GM12891 (cell line): ENCODE measurements at places on chromosomes 11 and 22.

- DNase-seq = no peak
Observed at GRCh38 chr22:49638788-49639187, 188.9 kb downstream of the BRD1 start.

GRCh38 chr22:44947049-44947448, 62.8 kb downstream of the PHF21B start:
- DNase-seq = no peak

- DNase-seq = no peak
Observed at GRCh38 chr11:111388842-111389241, 9.8 kb upstream of the POU2AF1 start.

- DNase-seq = no peak
Observed at GRCh38 chr11:42591841-42592240, 720.0 kb upstream of the API5 start.

DNA sequence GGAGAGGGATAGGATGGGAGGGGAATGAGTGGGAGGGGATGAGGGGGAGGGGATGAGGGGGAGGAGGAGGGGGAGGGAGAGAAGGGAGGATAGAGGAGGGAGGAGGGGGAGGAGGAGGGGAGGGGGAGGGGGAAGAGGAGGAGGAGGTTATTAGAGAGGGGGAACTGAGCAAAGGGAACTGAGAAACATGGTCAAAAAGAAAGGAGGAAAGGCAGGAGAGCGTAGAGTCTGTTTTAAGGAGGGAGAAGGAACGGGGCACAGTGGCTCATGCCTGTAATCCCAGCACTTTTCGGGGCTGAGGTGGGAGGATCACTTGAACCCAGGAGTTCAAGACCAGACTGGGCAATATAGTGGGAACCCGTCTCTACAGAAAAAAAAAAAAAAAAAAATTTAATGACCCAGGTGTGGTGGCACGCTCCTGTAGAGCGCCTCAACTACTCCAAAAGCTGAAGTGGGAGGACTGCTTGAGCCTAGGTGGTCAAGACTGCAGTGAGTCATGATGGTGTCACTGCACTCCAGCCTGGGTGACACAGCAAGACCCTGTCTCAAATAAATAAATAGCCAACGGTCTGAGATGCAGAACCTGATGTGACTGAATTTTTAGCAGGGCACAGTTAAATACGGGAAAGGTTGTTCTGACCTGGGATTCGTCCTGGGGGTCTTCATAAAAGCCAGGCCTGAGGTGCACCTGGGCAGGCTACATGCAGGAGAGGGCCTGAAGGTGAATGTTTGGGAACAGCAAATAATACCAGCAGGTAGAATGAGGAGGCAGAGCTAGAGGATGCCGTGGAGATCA, 4.0 kb downstream of the B3GNT6 start:
- DNase-seq = no peak

DNA sequence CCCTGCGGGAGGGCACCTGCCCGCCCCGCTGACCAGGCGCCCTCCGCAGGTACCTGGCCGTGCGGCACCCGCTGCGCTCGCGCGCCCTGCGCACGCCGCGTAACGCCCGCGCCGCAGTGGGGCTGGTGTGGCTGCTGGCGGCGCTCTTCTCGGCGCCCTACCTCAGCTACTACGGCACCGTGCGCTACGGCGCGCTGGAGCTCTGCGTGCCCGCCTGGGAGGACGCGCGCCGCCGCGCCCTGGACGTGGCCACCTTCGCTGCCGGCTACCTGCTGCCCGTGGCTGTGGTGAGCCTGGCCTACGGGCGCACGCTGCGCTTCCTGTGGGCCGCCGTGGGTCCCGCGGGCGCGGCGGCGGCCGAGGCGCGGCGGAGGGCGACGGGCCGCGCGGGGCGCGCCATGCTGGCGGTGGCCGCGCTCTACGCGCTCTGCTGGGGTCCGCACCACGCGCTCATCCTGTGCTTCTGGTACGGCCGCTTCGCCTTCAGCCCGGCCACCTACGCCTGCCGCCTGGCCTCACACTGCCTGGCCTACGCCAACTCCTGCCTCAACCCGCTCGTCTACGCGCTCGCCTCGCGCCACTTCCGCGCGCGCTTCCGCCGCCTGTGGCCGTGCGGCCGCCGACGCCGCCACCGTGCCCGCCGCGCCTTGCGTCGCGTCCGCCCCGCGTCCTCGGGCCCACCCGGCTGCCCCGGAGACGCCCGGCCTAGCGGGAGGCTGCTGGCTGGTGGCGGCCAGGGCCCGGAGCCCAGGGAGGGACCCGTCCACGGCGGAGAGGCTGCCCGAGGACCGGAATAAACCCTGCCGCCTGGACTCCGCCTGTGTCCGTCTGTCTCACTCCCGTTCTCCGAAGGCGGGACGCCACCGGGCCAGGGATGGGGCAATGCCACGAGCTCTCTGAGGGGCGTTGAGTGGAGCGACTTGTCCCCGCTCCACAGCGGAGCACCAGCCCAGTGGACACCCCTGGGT, 1.8 kb downstream of the GALR3 start:
- DNase-seq = peak; percentile 50

GRCh38 chr22:24037851-24038765, 27.0 kb downstream of the CABIN1 start:
- no peak for DNase-seq

DNA sequence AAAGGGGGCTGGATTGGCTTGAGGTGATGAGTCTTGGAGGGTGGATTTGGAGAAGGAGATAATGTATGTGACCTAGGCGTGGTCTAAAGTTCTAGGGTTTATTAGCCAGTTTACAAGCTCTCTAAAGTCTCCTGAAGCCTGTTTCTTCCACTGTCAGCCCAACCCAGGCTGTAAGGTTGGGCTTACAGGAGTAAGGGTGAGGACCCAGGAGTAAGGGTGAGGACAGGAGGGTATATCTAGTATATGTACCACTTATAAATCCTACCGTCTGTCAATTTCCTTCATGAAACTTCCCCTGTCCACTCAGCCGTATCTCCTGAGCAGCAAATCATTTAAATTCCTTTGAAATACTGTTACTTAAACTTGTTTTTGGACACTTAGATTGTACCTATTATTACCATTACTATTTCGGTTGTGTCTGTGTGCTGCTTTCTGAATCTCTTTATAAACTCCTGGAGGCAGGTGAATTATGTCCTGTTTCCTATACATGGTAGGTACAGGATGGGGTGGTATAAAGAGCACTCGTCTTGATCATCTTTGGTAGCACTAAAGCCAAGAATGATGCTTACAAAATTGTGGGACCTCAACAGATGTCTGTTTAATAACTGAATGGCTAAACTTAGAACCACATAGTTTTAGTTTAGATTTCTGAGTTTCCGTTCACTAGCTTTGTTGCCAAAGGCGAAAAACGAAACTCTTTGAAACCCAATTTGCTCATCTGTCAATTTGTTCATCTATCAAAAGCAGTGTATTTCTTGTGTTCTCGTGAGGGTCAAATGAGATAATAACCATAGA, 192.0 kb downstream of the GRIK4 start:
- no peak for DNase-seq

GRCh38 chr11:118705111-118705741, 25.8 kb upstream of the TREH start:
- no peak for DNase-seq

GRCh38 chr11:32033067-32033466, 57.8 kb upstream of the RCN1 start:
- DNase-seq = no peak

DNA sequence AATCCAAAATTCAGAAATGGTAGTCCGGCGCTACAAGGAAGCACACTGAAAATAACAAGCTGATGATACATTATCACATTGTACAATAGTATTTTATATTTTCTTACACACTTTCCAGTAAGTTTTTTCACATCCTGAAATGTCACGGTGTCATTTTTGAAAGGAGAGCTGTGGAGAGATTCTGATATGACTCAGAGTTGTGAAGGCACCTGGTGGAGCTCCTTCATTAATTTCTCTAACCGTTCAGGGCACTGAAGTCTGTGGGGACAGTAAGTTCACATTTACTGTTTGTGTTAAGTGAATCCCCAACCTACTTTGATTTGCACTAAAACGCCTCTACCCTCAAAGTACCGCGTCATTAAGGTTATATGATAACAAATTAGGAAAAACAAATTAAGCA, 13.3 kb downstream of the LDHAL6A start:
- DNase-seq = no peak
